ENCODE measurements at places on chromosomes 2 and 18. TPM values are rescaled to one million over a fixed set of nuclear protein-coding genes. Genes with fewer than 3 reads are reported as not detected.

FBXO36 gene
- total RNA-seq, result 1.4 TPM

CCDC121 gene
- total RNA-seq, result 4.4 TPM

TAF4B gene
- total RNA-seq, result 4.8 TPM

C2orf72 gene
- total RNA-seq, result 7.6 TPM

TUBB8B gene
- total RNA-seq, result not detected

ASTL gene
- total RNA-seq, result not detected

INO80B gene
- 47.5 TPM for total RNA-seq

UGT1A5 gene
- not detected for total RNA-seq

PAIP2B gene
- total RNA-seq, result 0.30 TPM

KCNIP3 gene
- 1.5 TPM for total RNA-seq

FBXO15 gene
- 0.29 TPM for total RNA-seq

CRYGD gene
- not detected for total RNA-seq

UCN gene
- total RNA-seq, result 2.5 TPM

KLHL41 gene
- 0.17 TPM for total RNA-seq

PASK gene
- total RNA-seq, result 7.5 TPM

PIEZO2 gene
- total RNA-seq, result 0.61 TPM

FECH gene
- total RNA-seq, result 40.0 TPM

KCNS3 gene
- total RNA-seq, result 1.1 TPM

FHOD3 gene
- total RNA-seq, result 3.3 TPM

IL1RL1 gene
- total RNA-seq, result 0.56 TPM

GYPC gene
- total RNA-seq, result not detected

Data from A549 treated with GW870086 at 1 μM for 4 hours (cell line).